ENCODE measurements at places on chromosomes 2 and 18. TPM values are rescaled to one million over a fixed set of nuclear protein-coding genes. Genes with fewer than 3 reads are reported as not detected.

- DNase-seq: no peak
Observed at GRCh38 chr2:156736950-156737349, 300.8 kb downstream of the GPD2 start.

DNA sequence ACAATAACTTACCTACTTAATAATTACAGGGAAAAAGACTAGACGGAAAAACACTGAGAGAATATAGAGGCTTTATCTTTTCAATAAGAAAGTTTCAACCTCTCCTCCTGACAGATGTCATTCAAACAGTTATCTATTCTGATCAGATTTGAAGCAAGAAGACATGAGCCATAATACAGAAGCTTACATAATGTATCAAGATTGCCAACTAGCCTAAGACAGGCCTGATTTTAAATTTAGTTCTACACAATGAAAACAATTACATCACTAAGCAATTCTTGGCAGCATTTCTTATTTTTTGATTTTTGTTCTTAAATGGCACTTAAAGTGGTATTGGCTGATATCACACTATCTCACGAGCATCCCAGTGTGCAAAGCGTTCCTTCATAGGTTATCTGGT lies 41.6 kb downstream of the GPR155 start:
- no peak for DNase-seq

GRCh38 chr2:39247512-39248043 lies 3.8 kb upstream of the CDKL4 start:
- DNase-seq: no peak

- no peak for DNase-seq
Observed at GRCh38 chr2:32946314-32947075, at the start of gene LTBP1. LTBP1 (plus strand) TSS chr2:32946953; CDS start chr2:32947325, 372 bp downstream.

- no peak for DNase-seq
Observed at GRCh38 chr2:11835403-11835802, 89.0 kb downstream of the LPIN1 start.

Gene SAG
- not detected for total RNA-seq

Measured in H1 (cell line).